ENCODE measurements at places on chromosomes 16 and 17.
A peak's percentile ranks its signal among the peaks of the same experiment; 100 is the strongest.

- DNase-seq = no peak
These were observed 275.8 kb upstream of the MAF start for GRCh38 chr16:79876332-79876730.

GRCh38 chr17:20896153-20896649 lies 146.6 kb downstream of the USP22 start:
- DNase-seq = no peak

- peak; percentile 78 for DNase-seq
These were observed 759.0 kb upstream of the SOX9 start for GRCh38 chr17:71361656-71362450.

GRCh38 chr16:23858542-23858941 lies 22.8 kb downstream of the PRKCB start:
- DNase-seq = no peak

- no peak for DNase-seq
These were observed 253.1 kb downstream of the RBFOX1 start for GRCh38 chr16:7585705-7586104.

GRCh38 chr16:80447241-80447640 lies 93.6 kb upstream of the DYNLRB2 start:
- no peak for DNase-seq

GRCh38 chr16:11561454-11561805 lies 25.3 kb downstream of the LITAF start:
- DNase-seq = no peak

GRCh38 chr17:4529533-4530152 lies 25.5 kb downstream of the MYBBP1A start:
- no peak for DNase-seq

- DNase-seq = peak; percentile 20
These were observed 131.9 kb upstream of the XYLT1 start for GRCh38 chr16:17602678-17603077.

DNA sequence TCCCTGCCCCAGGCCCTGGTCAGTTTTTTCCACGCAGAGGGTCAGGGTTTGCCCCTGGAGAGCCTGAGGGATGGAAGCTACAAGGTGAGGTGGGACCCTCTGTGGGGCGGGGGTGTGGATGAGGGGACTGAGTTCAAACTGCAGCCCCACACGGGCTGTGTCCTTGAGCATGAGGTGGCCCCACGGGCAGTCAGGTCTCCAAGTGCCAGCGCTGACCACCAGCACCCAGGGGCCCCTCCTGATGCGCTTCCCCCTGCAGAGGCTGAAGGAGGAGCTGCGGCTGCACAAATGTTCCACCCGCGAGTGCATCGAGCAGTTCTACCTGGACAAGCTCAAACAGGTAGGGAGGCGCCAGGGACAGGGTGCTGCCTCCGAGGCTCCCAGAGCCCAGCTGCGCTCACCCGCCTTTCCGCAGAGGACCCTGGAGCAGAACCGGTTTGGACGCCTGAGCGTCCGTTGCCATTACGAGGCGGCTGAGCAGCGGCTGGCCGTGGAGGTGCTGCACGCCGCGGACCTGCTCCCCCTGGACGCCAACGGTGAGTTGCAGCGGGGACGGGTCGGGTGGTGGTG lies 4.3 kb downstream of the TSR3 start:
- no peak for DNase-seq

DNA sequence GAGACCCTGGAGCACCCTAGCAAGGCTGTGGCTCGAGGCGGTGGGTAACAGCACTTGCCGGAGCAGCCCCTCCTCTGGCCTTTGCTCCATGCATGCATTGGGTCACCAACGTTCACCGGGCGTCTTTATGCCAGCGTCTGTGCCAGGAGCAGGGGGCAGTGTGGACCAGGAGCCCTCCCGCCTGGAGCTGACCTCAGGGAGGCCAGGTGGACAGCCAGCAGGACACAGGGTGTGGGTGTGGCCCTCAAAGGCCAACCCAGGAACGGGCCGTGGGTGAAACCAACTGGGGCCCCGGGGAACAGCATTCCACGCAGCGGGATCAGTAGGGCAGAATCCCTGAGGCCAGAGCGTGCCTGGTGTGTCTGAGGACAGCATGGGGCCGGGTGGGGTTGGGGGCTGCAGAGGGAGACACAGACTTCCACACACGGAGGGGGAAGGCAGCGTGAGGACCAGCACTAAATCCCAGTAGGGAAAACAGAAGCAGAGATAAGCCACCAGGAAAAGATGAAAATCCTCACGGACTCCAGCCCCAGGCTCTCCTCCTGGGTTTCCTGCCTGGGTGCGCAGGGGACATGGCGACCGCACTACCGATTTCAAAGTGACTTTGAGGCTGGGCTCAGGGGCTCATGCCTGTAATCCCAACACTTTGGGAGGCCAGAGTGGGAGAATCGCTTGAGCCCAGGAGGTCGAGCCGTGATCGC lies 2.9 kb upstream of the CD7 start:
- no peak for DNase-seq

- DNase-seq = no peak
These were observed 83.6 kb upstream of the PLEKHM1 start for GRCh38 chr17:45573924-45574770.

GRCh38 chr17:55436224-55437158 lies 14.9 kb upstream of the MMD start:
- DNase-seq = no peak

DNA sequence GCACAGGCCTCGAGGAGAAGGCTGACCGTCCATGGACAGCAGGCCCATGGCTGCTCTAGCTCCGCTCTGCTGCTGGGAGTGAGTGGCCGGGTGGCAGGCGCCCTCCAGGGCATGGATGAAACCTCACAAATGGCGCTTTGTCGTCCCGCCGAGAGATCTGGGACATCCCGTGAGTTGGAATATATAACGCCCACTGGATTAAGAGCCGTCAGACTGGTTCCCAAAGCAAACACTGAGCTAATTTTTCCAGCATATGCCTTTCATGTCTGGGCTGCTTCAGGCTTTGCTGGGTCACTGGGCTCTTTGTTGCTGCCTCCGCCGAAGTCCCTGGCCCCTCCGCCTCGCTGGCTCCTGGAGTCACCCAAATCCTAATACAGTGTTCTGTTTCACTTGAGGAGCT lies 266.3 kb downstream of the FOXL1 start:
- DNase-seq = no peak

GRCh38 chr17:6092182-6092902 lies 22.2 kb downstream of the WSCD1 start:
- DNase-seq = no peak

DNA sequence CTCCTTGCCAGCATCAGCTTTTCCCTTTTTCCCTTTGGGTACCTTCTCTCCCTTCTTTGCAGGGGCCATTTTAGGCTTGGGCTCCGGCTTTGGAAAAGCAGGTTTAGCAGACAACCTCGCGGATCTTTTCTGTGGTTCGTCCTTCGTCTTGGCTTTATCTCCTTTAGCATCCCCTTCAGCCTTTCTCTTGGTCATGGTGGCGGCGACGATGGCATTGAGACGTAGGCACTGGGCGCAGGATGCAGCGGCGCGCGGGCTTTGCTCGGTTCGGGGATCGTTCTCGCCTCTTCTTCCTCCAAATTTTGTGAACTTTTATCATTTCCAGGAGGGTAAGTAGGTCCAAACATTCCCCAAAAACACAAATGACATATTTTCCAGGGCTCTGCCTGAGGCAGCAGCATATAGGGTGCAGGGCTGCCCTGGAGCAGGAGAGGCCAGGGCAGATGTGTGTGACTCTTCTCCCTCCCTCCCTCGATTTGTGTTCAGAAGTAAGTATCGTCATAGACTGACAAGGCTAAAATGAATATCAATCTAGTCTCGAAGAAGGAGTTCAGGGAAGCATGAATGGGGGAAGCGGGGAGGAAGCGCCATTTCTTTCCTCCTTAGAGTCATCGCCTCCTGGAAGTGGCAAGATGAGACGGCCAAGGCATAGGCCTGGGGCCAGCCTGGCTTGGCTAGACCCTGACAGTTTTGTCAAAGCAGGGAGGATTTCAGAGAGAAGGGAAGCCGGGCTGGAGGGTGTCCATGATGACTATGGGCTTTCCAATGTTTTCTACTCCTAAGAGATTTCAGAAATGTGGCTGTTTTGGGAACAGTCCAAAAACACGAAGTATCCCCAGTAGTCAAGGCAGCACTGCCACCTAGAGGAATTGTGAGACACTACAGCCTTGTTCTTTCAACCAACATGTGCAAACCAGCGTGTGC lies 13.2 kb downstream of the CHCT1 start:
- DNase-seq = peak; percentile 88

GRCh38 chr16:57083485-57084126 lies 8.8 kb upstream of the CPNE2 start:
- no peak for DNase-seq

- DNase-seq = no peak
These were observed 6.0 kb upstream of the CCL2 start for GRCh38 chr17:34249061-34249460.

DNA sequence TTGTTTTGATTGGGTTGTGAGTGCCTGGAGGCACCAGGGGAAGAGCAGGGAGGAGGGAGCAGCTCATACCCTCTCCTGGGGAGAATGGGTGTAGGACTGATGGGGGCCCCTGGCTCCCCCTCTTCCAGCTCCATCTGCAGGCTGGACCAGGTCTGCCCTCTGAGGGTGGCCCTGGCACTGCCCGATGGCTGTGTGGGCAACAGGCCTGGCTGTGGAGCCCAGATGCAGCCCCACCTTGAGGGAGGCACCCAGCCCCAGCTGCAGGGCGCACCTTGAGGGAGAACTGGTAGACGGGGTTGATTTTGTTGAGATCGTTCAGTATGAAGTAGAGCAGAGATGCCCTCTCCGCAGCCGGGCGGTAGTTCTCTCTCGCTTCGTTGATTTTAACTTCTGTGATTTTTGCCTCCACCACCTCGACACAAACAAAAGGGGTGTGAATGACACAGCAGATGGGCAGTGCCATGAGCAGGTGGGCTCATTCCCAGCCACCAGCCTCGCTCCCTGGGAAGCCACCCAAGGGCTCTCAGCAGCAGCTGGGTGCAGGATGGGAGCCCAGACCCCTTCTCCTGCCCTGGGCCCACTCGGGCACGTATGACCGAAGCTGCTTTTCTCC lies 71.6 kb downstream of the PGS1 start:
- DNase-seq = no peak

GRCh38 chr16:74605746-74606520 lies 981 bp downstream of the GLG1 start:
- DNase-seq = no peak

GRCh38 chr17:80002070-80002641 lies 33.5 kb downstream of the TBC1D16 start:
- no peak for DNase-seq

DNA sequence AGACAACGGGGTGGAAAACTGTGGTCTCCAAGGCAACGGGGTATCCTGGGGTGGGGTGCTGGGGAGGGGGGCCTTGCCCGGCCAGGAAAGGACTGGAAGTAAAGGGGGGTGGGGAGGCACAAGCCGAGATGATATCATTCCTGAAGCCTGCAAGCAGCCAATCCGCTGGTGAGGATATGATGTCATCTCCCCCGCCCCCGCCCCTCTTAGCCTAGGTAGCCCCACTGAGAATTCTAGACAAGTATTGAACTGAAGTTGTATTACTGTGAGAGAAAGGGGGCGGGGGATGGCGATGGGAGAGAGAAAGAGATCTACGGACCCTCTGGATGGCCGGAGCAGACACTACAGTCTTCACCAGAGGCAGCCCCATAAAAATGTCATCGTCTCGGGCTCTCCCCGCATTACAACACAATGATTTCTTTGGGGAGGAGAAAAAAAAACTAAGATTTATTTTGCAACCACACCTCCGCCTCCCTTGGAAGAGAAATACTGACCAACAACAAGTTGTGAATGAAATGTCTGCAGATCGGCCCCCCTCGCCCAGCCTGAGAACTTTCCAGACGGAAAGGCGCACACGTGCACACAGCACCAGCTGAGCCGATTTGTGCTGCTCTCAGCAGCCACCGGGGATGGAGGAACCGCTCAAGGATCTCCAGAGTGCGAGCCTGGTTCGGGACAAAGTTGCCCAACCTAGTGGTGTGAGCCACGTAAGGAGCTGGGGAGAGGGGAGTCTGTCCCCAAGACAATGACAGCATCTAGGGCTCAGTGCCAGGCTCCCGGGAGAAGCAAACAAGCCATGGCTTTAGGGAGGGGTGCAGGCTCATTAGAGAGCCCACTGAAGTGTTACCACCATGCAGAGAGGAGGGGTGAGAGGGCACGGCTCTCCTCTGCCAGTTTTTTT lies 222.1 kb downstream of the SOX9 start:
- DNase-seq = no peak

- DNase-seq = no peak
These were observed 12.4 kb downstream of the RNF40 start for GRCh38 chr16:30774367-30775130.

DNA sequence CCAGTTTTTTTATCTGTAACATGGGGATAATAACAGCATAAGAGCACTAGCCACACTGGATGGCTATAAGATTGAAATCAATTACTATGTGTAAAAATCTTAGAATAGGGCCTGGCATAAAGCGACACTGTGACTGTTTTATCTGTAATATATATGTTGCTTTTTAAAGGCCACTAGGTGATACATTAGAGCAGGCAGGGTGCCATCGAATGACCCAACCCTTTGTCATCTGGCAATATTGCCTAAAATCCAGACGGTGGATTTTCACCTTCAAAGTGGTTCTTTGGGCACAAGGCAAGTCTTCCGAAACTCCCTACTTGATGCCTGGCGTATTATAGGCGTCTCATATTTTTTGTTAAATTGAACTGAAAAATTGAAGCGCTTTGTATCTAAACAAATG lies 69.1 kb downstream of the PRKCA start:
- no peak for DNase-seq

DNA sequence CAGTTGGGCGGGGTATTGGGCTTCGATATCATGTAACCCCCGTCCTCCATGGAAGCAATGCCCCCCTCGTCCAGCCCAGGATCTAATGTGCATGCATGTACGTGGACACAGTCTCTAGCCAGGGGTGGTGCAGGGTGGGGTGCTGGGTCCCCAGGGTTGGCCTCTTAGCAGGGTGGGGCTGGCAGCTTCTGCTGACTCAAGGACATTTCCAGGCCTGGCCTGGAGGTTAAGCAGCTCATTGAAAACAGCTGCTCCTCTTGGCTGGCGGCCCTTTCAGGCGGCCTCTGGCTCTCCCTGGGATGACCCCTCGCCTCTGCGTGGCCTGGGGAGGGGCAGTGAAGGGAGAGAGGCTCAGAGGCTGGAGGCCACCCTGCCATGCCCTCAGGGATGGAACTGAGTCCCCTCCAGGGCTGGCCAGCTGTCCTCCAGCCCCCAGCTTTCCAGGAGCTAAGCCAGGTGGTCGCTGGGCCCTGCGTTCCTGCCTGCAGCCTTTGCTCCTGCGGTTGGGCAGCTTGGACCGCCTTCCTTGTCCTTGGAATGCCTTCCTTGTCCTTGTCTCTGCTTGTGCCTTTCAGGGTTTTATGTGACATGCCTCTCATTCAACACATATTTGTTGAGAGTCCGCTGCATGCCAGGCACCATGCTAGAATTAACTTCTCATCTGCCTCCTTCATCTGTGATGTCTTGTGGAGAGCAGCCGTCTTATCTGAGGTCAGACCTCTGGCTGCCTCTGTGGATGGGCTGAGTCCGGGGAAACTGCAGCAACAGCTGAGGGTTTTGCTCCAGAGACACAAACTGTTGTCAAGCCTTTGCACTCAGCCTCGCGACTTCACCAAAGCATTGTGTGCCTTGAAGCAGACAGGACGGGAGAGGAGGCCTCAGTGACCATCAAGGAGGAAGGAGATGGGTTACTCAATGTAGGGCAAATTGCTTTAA lies 26.6 kb downstream of the MRC2 start:
- peak; percentile 4 for DNase-seq

- no peak for DNase-seq
These were observed 18.9 kb downstream of the VASN start for GRCh38 chr16:4390266-4391260.

Measured in H4 (cell line).